SK-N-SH (cell line): ENCODE measurements at places on chromosomes 7 and 10.

GRCh38 chr7:25495342-25496250 is 267.3 kb upstream of the NPVF start:
- peak; percentile 25 for DNase-seq

- DNase-seq, result no peak
Observed at GRCh38 chr10:119483839-119484238, 58.7 kb downstream of the RGS10 start.

DNA sequence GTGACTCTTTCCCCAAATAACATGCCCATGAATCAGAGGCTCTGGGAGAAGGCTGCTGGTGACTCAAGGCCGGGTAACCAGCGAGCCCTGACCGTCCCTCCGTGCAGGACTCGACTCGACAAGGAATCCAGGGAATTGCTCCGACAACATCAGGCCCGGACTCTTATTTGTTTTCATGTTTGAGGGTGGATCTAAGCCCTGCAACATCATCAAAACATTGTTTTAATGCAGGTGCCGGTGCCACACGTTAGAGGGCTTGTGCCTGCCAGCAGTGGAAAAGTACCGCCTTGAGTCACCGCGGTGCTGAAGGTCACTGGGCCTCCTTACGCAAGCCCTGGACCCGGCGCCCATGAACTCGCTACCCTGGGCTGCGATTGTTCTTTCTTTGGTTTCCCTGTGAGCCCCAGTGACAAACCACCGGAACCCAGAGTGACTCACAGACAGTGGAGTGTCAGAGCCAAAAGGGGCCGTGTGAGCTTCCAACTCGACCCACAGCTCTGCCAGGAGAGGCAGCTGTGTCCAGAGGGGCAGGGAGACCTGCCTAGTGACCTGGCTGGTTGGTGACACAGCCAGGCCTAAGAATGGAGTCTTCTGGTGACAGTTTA is 139.4 kb upstream of the SHH start:
- no peak for DNase-seq

- peak; percentile 93 for DNase-seq
Observed at GRCh38 chr7:128209229-128210035, 31.6 kb upstream of the LEP start.

- DNase-seq, result no peak
Observed at GRCh38 chr10:49749556-49750491, 12.3 kb downstream of the OGDHL start.

GRCh38 chr7:8084836-8085235 is 116.2 kb downstream of the GLCCI1 start:
- DNase-seq, result no peak

- no peak for DNase-seq
Observed at GRCh38 chr7:85931919-85932318, 711.8 kb upstream of the GRM3 start.

- no peak for DNase-seq
Observed at GRCh38 chr7:15874774-15875173, 188.3 kb upstream of the MEOX2 start.

GRCh38 chr10:102770792-102771191 is 27.0 kb downstream of the WBP1L start:
- no peak for DNase-seq

GRCh38 chr10:70474780-70475179 is 3.8 kb upstream of the PALD1 start:
- peak; percentile 68 for DNase-seq

DNA sequence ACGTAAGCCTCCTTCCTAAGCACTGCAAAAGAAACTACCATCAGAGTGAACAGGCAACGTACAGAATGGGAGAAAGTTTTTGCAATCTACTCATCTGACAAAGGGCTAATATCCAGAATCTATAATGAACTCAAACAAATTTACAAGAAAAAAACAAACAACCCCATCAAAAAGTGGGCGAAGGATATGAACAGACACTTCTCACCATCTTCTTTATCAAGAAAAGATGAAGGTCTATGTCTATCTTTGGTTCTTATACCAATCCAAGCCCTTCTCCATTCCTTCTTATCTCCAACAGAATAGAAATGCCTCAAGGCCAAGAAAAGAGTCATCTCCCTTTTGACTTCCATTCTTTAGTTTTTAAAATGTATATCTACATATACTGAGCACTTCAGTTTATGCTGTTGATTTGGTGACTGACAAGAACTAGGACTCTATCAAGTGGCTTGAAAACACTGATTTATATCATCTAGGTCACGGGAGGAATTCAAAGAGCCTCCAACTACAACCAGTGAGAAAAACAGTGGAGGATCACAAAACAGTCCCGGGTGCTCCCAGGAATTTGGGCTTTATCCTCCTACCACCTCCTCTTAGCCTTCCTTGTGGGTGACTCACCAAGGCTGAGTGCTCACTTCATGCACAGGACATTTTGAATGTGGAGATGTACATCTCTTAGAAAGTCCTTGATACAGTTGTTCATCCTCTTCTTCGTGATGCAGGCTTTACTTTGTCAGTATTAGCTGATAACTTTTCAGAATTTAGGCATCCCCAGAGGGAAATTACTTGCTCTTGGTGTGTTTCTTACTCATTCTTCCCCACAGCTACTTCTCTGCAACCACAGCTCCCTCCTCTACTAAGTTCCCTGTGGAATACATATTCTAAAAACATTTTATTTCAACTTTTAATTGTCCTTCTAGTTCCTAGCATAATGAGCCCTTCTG is 15.4 kb downstream of the TAS2R41 start:
- DNase-seq, result no peak

DNA sequence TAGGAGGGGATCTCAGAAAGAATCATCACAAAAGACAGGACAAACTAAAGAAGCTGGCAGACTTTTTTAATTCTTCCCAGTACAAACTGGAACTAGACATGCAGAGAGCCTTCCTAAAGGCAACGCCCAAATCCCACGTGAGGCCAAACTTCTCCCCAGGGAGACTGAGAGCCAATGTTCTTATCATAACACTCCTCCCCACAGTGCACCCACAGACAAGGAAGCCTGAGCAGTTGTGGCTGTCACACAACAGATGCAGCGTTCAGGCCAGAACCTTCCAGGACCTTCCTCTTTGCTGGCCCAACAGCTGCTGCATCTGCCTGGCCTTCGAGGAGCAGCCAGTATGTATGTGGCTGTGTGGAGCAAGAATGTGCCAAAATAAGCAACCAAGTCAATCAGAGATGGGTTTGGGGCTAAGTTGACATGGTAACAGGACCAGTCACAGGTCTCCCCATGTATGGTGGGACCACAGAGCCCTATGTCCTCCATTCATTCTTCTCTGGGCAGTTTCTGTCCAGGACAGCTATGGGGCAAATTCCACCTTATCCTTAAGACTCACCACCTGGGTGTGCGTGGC is 34.9 kb downstream of the SRPK2 start:
- no peak for DNase-seq

- no peak for DNase-seq
Observed at GRCh38 chr7:143223784-143224183, 1.9 kb downstream of the TAS2R40 start.

GRCh38 chr7:44279286-44279685 is 46.1 kb downstream of the CAMK2B start:
- DNase-seq, result peak; percentile 67

- no peak for DNase-seq
Observed at GRCh38 chr10:69726850-69727249, 74.9 kb upstream of the COL13A1 start.

DNA sequence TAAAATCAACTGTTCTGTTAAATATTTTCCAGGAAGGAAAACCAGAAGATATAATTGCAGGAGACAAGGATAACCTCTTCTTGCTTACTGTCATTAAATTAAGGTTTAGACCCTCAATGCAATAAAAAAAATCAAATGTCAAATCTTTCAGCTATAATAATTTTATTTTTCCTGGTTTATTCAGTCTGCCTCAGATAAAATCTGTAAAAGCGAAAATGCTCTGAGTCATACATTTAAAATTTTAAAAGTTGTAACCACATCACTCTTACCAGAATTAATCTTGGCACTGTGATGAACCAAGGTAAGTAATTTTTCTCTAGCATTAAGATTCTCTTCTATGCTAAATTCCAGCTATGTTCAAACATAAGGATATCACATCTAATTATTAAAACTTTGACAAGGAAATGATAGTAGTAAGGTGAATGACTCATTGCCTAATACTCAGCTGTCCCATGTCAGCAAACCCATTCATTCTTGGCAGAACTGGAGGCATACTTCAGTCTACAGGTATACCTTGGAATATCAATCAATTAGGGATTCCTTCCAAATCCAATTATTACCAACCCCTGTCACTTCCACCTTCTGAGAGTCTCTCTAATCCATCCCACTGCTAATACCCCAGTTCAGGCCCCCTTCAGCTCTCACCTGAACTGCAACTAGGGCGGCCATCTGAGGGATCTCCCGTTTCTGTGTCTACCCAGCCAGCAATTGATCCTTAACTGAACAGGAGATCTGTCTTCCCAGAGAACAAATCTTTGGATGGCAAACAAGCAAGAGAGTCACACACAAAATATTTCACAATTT is 434.1 kb downstream of the GRM8 start:
- no peak for DNase-seq

DNA sequence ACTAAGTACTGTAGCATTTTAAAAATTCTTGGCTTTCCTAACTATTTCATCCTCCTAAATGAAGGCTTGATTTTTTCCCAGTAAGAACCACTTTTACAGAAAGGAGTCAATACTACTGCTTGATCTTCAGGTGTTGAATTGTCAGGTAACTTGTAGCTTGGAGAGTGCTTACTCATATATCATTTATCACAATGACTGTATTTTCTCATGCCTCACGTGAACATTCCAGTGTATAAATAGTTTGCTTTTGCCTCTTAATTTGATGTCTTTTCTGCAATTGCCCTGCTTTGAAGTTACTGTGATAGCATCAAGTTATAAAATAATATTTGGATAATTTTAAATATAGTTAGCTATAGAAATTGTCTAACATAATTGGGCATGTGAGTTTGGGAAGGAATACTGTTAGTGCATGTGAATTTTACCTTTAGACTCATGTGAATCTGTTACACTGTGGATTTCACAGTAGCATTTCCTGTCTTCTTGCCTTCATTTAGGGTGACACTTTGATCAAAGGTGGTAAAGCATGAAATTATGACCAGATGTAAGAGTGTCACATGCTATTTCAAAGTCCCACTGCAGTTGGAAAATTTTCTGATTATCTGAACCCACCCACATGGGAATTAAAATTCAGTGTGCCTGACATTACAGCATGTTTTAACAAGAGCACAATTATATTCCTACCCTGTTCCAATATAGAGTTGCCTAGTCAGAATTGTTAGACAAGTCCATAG is 962.8 kb downstream of the DNAJB9 start:
- no peak for DNase-seq

GRCh38 chr10:123140164-123140982 is 4.6 kb downstream of the HMX3 start:
- DNase-seq, result peak; percentile 50
